NCI-H1092 (cell line): ENCODE measurements at places on chromosomes 16 and 17.

- DNase-seq = no peak
Measured at GRCh38 chr17:2406903-2407790, 6.3 kb upstream of the MNT start.

DNA sequence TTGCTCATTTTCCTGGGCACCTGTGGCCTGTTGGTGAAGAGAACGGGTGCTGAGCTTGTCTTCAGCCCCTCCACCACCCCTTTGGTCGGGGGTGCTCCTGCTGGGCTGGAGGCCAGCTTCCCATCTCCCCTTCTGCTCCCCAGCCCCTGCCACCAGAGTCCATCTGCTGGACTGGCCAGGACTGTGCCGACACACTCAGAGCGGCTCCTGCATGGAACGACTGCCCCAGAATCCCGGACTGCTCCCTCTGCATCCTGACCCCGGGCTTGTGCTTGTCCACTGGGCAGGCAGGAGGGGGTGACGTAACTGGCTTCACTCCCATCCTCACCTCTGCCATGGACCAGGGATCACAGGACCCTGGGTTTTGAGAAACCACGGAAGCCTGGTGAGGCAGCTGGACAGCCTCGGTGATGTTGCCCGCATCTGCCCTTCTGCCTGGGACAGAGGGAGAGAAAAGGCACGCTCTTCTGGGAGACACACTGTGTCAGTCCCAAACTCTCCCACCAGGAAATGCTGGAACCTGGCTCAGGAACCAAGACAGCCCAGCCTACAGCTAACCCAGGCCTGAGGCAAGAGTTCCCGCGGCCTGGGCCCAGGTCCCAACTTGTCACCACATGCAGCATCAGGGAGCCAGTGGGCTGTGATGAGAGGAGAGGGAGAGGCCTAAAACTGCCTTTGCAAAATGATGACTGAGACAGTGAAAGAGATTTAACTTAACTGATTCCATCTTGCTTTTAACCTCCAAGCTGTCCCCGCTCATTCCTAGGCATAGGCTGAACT, 16.1 kb upstream of the GSDMA start:
- DNase-seq = no peak

DNA sequence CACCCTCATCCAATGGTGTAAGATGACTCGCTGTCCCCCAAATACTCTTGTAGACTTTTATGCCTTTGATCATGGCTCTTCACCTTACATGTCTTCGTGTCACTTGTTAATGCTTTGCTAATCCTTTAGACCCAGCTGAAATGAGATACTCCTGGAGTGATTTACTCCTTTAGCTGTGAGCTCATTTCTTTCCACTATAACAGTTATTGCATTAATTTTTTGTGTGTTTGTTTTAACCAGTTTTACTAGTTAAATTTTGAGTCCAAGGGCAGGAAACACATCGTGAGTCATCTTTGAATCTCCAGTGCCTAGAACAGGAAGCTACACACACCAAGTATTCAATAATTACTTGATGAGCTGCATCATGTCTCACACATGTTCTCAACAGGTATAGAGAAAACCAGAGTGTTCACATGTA, 6.5 kb upstream of the CTCF start:
- DNase-seq = no peak

DNA sequence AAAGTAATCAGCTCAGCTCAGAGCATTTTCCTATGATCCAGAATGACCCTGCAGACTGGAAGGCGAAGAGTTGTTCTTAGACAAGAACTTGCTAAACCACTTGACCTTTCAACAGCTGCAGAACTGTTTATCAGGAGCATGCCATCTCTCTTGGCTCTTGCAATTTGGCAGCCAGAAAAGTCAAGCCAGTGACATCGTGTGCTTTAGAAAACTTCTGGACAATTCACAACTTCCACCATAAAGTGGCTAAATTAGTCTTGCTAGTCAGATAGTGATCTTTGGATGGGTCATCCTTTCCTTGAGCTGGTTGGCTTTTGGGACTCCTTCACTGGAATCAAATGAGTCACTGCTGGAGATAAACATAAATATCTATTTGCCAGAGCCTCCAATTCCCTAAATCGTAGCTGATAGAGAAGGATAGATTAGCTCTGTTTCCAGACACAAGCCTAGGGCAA, 146.5 kb downstream of the MAP2K6 start:
- no peak for DNase-seq
